T-helper 2 cell treated with Interferon-gamma antibody and Interleukin-4, amounts not matched to agents 100 ng/mL and 5 ng/mL, for 36 hours (primary cell): ENCODE measurements at places on chromosomes 2 and 18. TPM values are rescaled to one million over a fixed set of nuclear protein-coding genes. Genes with fewer than 3 reads are reported as not detected.

SLC14A1 gene
- total RNA-seq: 2.4 and 2.8 TPM in 2 replicates

PLCL1 gene
- total RNA-seq: 2.2 and 2.5 TPM in 2 replicates

CABLES1 gene
- total RNA-seq: 9.7 and 11.9 TPM in 2 replicates

ATP9B gene
- total RNA-seq: 30.0 and 30.2 TPM in 2 replicates

CHMP3 gene
- total RNA-seq: 46.0 and 51.8 TPM in 2 replicates

RBM43 gene
- total RNA-seq: 3.9 and 4.2 TPM in 2 replicates
